ENCODE measurements at places on chromosomes 4 and X. TPM values are rescaled to one million over a fixed set of nuclear protein-coding genes. Genes with fewer than 3 reads are reported as not detected.

DNA sequence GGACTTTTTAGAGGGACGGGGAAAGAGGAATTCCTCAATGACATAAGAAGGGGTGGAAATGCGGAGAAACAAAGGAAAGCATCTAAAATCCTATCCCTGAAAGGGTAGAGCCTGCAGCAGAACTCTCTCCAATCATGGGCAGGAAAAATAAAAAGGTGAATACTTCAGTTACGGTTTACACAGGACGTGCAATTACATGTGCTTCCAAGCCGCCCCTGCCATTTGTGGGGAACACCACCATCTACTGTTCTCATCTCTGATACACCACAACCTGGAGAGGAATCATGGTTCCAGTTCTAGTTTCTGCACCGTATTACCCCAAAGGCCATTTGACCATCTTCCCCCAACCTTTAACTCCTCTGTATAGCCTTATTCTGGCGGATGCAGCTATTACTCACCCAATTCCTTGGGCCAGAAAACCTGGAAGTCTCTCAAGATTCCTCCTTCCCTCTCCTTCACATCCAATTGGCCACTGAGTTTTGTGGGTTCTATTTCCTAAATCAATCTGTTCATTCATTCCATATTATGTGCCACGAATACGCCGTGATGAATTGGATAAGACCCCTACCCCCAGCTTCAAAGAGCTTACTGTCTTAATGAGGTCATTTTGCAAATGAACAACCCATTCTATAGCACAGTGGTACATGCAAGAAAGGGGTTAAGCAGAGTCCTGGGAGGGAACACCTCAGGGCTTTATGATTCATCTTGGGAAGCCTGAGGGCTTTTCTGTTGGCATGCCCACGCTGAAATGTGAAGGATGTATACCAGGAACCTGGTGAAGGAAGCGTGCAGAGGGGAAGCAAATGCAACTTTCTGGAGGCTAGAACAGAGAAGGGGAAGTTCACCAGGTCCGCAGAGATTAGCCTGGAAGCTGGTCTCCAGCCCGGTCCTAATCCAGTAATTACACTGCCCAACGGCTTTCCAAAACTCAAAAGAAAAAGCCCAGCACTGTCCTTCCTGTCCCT lies 1.4 kb upstream of the MSL3 start:
- DNase-seq: no peak

DNA sequence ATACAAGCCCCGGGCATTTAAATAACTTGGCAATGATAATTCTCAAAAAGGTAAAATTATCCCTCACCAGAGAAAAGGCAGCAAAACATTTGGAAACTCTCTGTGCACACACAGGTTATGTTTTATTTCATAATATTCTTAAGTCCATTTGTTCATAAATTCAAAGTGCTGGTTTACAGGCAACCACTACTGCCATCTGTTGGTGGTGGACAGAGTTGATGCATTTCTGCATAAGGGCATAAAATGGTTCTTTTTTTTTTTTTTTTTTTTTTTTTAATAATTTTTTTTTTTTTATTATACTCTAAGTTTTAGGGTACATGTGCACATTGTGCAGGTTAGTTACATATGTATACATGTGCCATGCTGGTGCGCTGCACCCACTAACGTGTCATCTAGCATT lies 31.5 kb upstream of the IL21 start:
- DNase-seq: peak; percentile 48

DNA sequence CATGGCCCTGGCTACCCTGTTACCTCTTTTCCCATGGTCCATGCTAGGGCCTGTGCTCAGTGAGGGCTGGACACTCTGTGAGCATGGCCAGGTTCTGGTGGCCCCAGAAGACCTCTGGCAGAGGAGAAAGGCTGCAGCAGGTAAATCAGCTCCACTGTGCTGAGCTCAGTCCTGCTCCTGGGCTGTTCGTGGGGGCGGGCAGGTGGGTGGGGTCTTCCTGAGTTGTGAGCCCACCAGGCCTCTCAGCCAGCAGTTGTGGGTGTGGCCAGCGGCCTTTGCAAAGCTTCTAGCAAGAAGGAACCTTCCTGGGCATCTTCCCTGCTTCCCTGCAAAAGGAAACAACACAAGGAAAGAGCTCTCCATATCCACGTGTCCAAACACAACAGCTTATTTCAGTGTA lies 85.3 kb upstream of the STX18 start:
- no peak for DNase-seq

- no peak for DNase-seq
Measured at GRCh38 chrX:70088751-70089150, 26.5 kb downstream of the OTUD6A start.

GRCh38 chrX:153379971-153380581 lies 21.1 kb downstream of the PNMA6E start:
- no peak for DNase-seq

DNA sequence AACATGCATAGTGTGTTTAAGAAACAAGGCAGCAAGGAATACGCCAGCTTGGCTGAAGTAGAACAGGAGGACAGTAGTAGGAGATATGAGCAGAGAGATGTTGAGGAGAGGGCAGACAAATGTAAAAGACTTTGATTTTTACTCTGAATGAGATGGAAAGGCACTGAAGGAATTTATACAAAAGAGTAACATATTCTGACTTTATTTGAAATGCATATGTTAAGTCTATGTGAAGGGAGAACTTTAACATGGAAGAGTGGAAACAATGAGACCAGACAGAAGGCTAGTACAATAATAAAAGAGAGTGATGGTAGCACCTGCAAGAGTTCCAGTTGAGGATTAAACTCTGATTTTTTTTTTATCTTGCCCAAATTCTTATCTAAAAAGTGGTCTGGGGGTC lies 176.2 kb upstream of the CENPE start:
- DNase-seq: no peak

NAA10 gene
- 150 TPM for total RNA-seq

DNA sequence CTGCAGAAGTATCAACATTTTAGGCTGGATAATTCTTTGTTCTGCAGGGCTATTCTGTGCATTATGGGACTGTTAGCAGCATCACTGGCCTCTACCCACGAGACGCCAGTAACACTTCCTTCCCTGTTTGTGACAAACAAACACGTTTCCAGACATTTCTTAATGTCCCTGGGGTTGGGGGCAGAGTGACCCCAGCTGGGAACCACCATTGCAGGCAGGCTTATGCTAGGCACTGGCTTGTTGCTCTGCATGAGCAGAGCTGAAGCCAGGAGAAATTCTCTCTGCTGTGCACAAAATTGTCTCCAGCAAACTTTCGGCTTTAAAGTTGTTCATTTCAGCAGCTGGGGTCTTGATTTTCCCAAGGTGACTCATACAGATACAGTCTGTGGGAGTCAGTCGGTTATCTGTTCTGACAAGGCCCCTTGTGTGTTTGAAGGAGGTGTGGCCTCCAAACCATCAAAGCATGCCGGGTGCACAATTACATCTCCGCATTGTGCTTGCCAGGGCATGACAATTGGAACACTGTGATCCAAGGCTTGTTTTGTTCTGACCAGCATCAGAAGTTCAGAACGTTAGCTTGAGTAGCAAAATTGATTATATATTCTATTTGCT lies 156.4 kb upstream of the BOD1L1 start:
- DNase-seq: no peak

GRCh38 chr4:159232465-159233106 lies 129.7 kb downstream of the RAPGEF2 start:
- DNase-seq: no peak

GRCh38 chr4:68905598-68905938 lies 46.0 kb downstream of the UGT2A3 start:
- DNase-seq: no peak

- DNase-seq: no peak
Measured at GRCh38 chr4:154368060-154368459, 123.5 kb downstream of the DCHS2 start.

- no peak for DNase-seq
Measured at GRCh38 chrX:48786341-48786800, at the start of gene GATA1. Gene GATA1, plus strand, starts transcription at chrX:48786590. Its CDS starts 4,520 bp downstream, at chrX:48791110.

DNA sequence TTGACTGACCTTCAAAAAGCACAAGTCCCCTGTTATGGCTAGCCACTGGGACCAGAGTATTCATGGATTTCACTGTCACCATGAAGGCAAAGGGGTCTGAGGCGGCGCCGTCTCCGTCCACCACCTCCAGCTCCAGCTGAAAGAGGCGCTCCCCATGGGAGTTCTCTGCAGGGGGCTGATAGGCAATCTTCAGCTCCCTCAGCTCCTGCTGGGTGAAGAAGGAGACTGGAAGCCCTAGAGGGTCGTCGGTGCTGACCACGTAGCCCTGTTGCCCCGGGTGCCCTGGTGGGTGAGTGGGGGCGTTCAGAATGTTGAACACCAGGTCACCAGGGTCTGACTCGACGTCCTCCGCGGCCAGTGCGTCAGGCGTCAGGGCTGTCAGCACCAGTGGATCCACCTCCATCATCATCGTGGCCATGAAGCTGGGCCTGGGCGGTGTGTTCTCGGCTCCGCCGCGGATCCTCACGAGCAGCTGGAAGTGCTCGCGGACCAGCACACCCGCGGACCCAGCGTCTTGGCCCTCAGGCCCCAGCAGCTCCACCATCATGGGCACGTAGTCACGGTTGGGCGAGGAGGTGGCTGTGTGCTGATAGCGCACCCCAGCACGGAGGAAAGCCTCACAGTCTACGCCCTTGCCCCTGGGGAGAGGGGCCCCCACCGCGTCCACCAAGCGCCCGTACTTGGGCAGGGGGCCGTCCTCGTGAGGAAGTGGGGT lies 987 bp downstream of the FREM3 start:
- DNase-seq: no peak

DNA sequence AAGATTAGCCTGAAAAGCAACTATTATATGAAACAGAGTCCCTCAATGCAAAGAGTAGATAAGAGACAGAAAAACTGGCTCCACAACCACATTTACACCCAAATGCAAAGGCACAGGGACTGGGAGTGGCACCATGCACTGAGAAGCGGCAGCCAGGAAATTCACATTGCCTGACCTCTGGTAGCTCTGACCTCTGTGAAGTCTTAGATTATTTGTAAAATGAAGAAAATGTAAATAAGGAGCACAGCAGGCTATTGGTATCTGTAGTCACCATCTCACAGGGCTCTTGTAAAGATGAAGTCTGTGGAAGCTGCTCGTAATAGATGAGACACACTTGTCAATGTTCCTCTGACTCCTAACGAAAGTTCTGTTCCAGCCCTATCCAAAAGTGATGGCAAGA lies 69.7 kb downstream of the FAT1 start:
- no peak for DNase-seq

GRCh38 chr4:184282895-184283654 lies 65.4 kb upstream of the ENPP6 start:
- DNase-seq: peak; percentile 35

HMGB3 gene
- 31.9 TPM for total RNA-seq

- no peak for DNase-seq
Measured at GRCh38 chr4:150096625-150097024, 18.4 kb downstream of the DCLK2 start.

AWAT2 gene
- not detected for total RNA-seq

BEX2 gene
- 18.1 TPM for total RNA-seq

SLC10A4 gene
- not detected for total RNA-seq

- DNase-seq: no peak
Measured at GRCh38 chr4:152264106-152264505, 271.8 kb downstream of the FBXW7 start.

ANKRD50 gene
- 0.48 TPM for total RNA-seq

DNA sequence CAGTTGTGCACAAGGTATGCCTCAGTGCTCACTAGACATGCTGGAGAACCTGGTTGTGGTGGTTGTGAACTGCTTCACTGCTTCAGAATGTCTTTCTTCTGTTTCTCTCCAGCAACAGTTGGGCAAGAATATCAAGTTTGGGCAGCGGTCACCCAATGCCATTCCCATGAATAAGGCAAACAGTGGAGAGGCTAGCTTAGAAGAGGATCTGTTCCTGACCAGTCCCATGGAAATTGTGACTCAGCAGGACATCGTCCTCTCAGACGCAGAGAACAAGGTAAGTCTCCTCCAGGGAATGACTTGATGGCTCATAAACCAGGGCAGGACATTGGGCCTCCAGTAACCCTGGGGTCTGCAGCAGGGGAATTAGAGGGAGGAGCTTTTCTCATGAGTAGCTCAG lies 79.9 kb downstream of the AASDH start:
- DNase-seq: no peak

GRCh38 chrX:132330156-132330729 lies 111.0 kb upstream of the RAP2C start:
- DNase-seq: no peak

DCLK2 gene
- not detected for total RNA-seq

DNA sequence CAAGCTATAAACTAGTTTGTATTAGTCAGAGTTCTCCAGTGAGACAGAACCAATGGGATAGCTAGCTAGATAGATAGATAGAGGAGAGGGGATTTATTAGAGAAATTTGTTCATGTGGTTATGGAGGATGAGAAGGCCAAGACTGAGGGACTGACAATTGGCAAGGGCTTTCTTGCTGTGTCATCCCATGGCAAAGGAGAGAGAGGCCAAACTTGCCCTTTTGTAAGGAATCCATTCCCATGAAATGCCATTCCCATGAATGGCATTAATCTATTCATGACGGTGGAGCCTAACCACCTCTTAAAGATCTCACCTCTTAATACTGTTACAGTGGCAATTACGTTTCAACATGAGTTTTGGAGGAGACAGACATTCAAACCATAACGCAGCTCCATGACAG lies 58.1 kb downstream of the LINC00632 start:
- no peak for DNase-seq

GRCh38 chr4:98245226-98245625 lies 16.0 kb upstream of the RAP1GDS1 start:
- no peak for DNase-seq

GRCh38 chrX:51795136-51795535 lies 51.9 kb downstream of the GSPT2 start:
- no peak for DNase-seq

DNA sequence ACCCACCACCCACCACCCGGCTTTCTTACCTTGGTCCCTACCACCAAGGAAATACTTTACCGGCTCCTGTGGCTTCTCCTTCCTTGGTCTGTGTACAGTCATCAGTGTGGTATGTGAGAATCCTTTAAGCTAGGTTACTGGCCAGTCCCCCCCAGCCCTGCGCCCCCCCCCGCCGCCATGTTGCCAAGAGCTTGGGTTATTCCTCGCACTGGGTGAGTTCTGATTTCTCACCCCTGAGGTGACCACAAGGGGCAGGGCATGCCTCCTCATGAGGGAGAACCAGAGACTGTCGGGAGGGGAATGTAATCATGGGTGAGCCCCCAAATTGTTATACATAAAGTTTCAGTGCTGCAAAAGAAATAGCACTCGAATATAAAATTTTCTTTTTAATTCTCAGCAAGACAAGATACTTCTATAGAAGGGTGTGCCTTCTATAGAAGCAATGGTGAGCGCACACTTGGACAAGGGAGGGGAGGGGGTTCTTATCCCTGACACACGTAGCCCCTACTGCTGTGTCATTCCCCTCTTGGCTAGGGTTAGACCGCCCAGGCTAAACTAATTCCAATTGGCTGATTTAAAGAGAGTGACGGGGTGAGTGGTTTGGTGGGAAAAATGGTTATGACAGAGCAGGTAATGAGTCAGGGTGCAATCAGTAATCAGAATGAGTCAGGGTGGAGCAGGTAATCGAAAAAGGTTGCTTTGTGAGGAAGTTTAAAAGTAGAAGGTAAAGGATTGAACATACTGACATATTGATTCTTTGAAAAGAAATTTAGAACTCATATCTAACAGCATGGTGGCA lies 133.2 kb downstream of the KDM6A start:
- no peak for DNase-seq

GRCh38 chrX:154731881-154732280 lies 19.0 kb downstream of the GAB3 start:
- DNase-seq: no peak
